ENCODE measurements at places on chromosomes 5 and 9. TPM values are rescaled to one million over a fixed set of nuclear protein-coding genes. Genes with fewer than 3 reads are reported as not detected.

DNA sequence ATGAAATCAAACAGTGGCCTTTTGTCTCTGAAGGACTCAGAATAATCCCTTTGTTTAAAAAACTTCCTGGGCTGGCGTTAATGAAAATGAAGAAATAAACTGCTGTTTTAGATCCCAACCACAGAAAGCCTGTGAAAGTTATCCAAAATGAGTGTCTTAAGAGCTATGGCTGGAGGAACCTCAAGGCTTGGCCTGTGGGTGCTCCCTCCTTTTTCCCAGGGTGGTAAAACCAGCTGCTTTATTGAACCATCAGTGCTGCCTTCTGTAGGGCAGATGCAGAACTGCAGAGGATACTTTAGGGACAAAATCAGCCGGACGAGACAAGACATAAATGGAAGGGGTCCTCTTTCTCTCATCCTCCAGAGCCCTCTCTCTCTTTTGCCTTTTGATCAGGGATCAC is 100.9 kb downstream of the SMARCA2 start:
- no peak for DNase-seq

DNA sequence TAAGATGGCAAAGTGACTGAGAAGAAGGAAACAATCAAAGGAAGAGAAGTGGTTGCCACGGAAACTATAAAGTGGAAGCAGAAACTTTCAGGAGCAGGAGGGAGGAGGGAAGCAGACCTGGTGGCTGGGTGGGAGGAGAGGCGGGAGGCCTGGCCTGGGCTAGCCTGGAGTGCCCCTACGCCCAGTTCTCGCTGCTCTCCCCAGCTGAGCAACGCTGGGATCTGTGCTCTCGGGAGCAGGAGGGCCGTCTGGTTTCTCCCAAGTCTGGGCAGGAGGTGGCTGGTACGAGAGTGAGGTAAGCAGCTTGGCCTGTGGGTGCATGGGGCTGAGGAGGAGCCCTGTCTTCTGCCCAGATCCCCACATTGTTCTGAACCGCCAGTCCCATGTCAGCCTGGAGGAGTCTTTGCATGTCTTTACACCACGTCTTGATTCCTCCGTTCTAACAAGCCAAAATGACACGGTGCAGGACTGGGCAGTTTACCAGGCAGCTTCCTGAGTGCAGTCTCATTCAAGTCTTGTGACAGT is 15.0 kb upstream of the DAB2IP start:
- DNase-seq, result no peak

- no peak for DNase-seq
Measured at GRCh38 chr9:27933210-27934025, 360.1 kb upstream of the C9orf72 start.

GRCh38 chr9:128841694-128842492 is 12.3 kb upstream of the SPOUT1 start:
- no peak for DNase-seq

DNA sequence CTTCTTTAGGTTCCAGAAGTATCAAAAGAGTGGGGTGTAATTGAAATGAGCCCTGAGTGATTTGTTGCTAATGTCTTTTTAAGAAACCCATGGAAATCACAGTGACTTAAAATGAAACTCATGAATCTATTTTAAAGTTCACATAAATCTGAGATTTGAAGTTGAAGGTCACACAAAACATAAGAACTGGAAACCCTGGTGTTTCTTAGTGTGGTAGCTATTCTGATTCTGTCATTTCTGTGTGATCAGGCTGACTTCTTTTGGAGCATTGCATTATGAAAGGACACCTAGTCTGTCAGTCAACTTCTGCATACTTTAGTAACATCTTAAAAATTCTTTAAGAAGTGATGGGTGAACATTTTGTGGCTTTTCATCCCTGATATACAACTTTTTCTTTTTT is 448.8 kb downstream of the TLE4 start:
- DNase-seq, result no peak

DNA sequence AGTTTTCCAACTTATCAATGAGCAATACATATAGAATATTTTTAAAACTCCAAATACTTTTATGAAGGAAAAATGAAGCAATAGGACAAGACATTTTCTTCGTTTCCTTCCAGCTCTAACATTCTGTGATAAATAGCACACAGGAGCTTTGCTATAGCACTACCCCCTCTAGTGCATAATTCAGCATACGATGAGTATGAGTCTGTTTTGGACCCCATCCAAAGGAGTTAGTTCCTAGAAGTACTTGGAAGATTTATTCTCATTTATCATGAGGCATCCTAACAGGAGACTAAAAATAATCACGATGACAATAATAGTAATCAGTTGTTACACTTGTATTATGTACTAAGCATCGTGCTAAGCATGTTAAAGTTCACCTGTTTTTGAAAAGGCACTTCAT is 1061.3 kb upstream of the DMAC1 start:
- no peak for DNase-seq

DNA sequence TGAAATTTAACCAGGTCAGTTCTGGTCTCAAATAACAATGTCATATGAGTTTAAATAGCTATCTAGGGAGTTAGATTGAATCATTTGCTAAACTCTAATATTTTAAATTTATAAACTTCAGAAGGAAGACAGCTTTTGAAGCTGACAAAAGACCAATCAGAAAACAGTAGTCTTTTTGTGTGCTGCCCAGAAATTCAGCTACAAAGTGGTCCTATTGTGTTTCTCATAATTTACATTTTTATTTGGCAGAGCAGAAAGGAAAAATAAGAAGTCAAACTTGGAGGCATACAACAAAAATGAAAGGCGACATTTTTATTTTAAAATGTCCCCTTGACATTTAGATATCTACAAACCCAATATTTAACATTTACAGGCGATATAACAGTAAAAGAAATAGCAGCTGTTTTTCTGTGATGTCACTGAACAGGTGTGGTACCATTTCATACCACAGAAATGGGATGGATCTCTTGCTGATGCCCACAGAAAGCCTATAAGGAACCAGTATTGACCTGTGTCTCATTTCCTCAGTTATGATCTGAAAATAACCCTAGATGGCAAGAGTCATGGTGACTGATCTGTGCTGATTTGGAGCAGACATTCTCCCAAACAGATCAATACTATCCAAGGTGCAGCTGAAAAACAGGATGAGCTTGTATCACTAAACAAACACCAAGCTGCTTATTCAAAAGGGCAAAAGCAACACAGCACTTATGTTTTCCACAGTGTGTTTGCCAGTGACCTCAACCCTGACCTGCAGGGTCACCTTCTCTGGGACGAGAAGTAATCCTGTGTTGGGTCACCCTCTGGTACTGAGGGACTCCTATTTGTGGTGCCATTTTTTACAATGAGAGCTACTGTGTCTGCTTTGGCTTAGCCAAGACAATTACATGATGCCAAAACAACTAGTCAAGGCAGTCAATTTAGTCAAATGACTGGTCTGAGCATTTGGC is 3.6 kb upstream of the FST start:
- no peak for DNase-seq

- no peak for DNase-seq
Measured at GRCh38 chr5:39846144-39846543, 421.4 kb upstream of the DAB2 start.

DNA sequence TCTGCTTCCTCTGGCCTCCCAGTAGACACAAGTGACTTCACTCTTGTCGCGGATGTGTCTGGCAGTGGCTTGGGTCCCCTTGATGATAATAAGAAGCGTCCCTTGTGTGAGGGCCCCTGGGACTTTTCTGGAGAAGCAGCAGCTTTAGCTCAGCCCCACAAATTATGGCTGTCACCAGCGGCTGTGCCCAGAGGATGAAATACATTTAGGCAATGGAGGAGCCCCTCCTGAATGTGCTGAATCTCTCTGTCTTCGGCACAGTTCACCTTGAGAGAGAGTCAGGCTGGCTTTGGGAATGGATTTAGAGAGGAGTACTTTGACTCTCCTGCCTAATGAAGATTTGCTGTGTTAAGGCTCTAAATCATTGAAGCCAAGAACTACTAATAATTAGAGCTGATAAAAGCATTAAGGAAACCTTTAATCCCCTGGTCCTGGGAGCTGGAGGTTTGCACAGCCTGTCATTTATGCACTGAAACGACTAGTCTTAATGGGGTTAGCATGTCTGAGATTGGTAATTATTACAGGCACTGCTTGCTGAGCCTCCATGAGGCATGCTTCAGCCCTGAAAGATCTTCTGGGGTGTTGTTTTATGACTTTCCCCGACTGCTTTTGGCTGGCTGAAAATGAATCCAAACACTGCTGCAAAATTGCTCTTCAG is 127.0 kb downstream of the TENT4A start:
- DNase-seq, result no peak

GRCh38 chr5:122142480-122143164 is 13.3 kb downstream of the ZNF474 start:
- DNase-seq, result no peak

- no peak for DNase-seq
Measured at GRCh38 chr5:113044776-113045465, 68.3 kb downstream of the DCP2 start.

GRCh38 chr9:126703002-126703865 is 89.5 kb downstream of the LMX1B start:
- no peak for DNase-seq

GRCh38 chr5:169128679-169129078 is 172.3 kb downstream of the SLIT3 start:
- no peak for DNase-seq

The PCDH12 gene
- 2.0 TPM for total RNA-seq

The SPACA9 gene
- 9.9 TPM for total RNA-seq

The RPL12 gene
- 2,635 TPM for total RNA-seq

The SPINK6 gene
- total RNA-seq, result 2.3 TPM

The NCBP1 gene
- total RNA-seq, result 43.9 TPM

The DDX4 gene
- total RNA-seq, result not detected

All from suprapubic skin (tissue), 4 donors.